SJCRH30 (cell line): ENCODE measurements at places on chromosomes 16 and 17. TPM values are rescaled to one million over a fixed set of nuclear protein-coding genes. Genes with fewer than 3 reads are reported as not detected.

Gene NXN
- 32.8 and 35.2 TPM in 2 replicates for total RNA-seq

Gene SRCIN1
- total RNA-seq = 0.02 TPM in 1 of 2 replicates, not detected in the other

Gene KRTAP4-5
- not detected in 2 replicates for total RNA-seq

Gene FCSK
- total RNA-seq = 1.6 and 1.9 TPM in 2 replicates

Gene KRTAP4-3
- not detected in 2 replicates for total RNA-seq

Gene ANKRD40CL
- not detected in 2 replicates for total RNA-seq

Gene SMPD3
- total RNA-seq = 0.04 and 0.08 TPM in 2 replicates

Gene SLC16A11
- not detected in 2 replicates for total RNA-seq

Gene SRL
- total RNA-seq = 68.3 and 71.0 TPM in 2 replicates

Gene EXOC3L1
- 1.5 and 2.0 TPM in 2 replicates for total RNA-seq

Gene OR1D5
- not detected in 2 replicates for total RNA-seq

Gene KCNJ18
- not detected in 2 replicates for total RNA-seq

Gene MT4
- not detected in 2 replicates for total RNA-seq

Gene KRTAP9-2
- total RNA-seq = not detected in 2 replicates

Gene SLFN12
- 16.3 and 19.0 TPM in 2 replicates for total RNA-seq

Gene GCGR
- 0.04 TPM in 1 of 2 replicates, not detected in the other for total RNA-seq

Gene ZNF19
- total RNA-seq = 1.1 and 2.4 TPM in 2 replicates

Gene CX3CL1
- total RNA-seq = 0.38 and 0.69 TPM in 2 replicates

Gene HCRT
- 1.0 TPM in 1 of 2 replicates, not detected in the other for total RNA-seq

Gene ARL5C
- not detected in 2 replicates for total RNA-seq

Gene GPS2
- 32.2 and 39.7 TPM in 2 replicates for total RNA-seq

Gene TEKT5
- total RNA-seq = 0.12 TPM in 1 of 2 replicates, not detected in the other

Gene C17orf50
- not detected in 2 replicates for total RNA-seq

Gene TM4SF5
- not detected in 2 replicates for total RNA-seq

Gene CD300A
- not detected in 2 replicates for total RNA-seq

Gene MRPL58
- 39.6 and 39.8 TPM in 2 replicates for total RNA-seq

Gene ATP2A1
- 21.8 and 24.8 TPM in 2 replicates for total RNA-seq

Gene UNK
- 40.6 and 51.4 TPM in 2 replicates for total RNA-seq

Gene PDILT
- not detected in 2 replicates for total RNA-seq

Gene RNF222
- total RNA-seq = not detected in 2 replicates

Gene NPB
- 3.8 and 4.9 TPM in 2 replicates for total RNA-seq

Gene OSGIN1
- total RNA-seq = 1.7 and 2.1 TPM in 2 replicates

Gene STH
- 0.43 TPM in 1 of 2 replicates, not detected in the other for total RNA-seq

Gene CSH1
- not detected in 2 replicates for total RNA-seq

Gene CD300LB
- not detected in 2 replicates for total RNA-seq

Gene DNAAF1
- total RNA-seq = 0.18 TPM in 1 of 2 replicates, not detected in the other

Gene RNU2-1
- not detected in 2 replicates for total RNA-seq

Gene PRKCB
- total RNA-seq = not detected in 2 replicates

Gene ABAT
- total RNA-seq = 79.1 and 80.0 TPM in 2 replicates

Gene MTMR4
- total RNA-seq = 37.3 and 42.2 TPM in 2 replicates

Gene HEATR9
- total RNA-seq = not detected in 2 replicates

Gene ODAD4
- total RNA-seq = 0.15 and 0.24 TPM in 2 replicates

Gene OR3A3
- total RNA-seq = not detected in 2 replicates

Gene LRRC46
- total RNA-seq = 0.18 and 0.34 TPM in 2 replicates

Gene NPIPA2
- 0.71 TPM in 1 of 2 replicates, not detected in the other for total RNA-seq

Gene UTS2R
- 8.0 and 8.3 TPM in 2 replicates for total RNA-seq

Gene HOXB6
- 6.2 and 7.5 TPM in 2 replicates for total RNA-seq

Gene IRX3
- total RNA-seq = 14.1 and 18.2 TPM in 2 replicates

Gene HYDIN
- 0.04 and 0.18 TPM in 2 replicates for total RNA-seq

Gene CFAP20
- total RNA-seq = 116 and 119 TPM in 2 replicates

Gene EPX
- total RNA-seq = not detected in 2 replicates

Gene PPP1R27
- not detected in 2 replicates for total RNA-seq

Gene TMEM220
- 0.99 and 1.1 TPM in 2 replicates for total RNA-seq

Gene COX6A2
- not detected in 2 replicates for total RNA-seq

Gene DLX3
- not detected in 2 replicates for total RNA-seq

Gene MYH13
- 0.46 and 0.57 TPM in 2 replicates for total RNA-seq

Gene CBX1
- total RNA-seq = 148 and 149 TPM in 2 replicates

Gene SEC14L5
- not detected in 2 replicates for total RNA-seq

Gene AIPL1
- 0.42 TPM in 1 of 2 replicates, not detected in the other for total RNA-seq
